ENCODE measurements at places on chromosomes 11 and 22.

- DNase-seq, result no peak
Measured at GRCh38 chr22:28906312-28906711, 22.9 kb downstream of the ZNRF3 start.

GRCh38 chr11:86627776-86628455, 44.5 kb downstream of the ME3 start:
- DNase-seq, result no peak

- DNase-seq, result no peak
Measured at GRCh38 chr11:120878781-120879180, 145.1 kb upstream of the TBCEL start.

- no peak for DNase-seq
Measured at GRCh38 chr11:9351321-9351881, 33.1 kb upstream of the IPO7 start.

GRCh38 chr11:23405350-23405937, 545.2 kb upstream of the CCDC179 start:
- DNase-seq, result no peak

- DNase-seq, result no peak
Measured at GRCh38 chr11:33769542-33769941, 4.8 kb downstream of the FBXO3 start.

GRCh38 chr11:69295995-69296889, 2.3 kb downstream of the MYEOV start:
- no peak for DNase-seq

DNA sequence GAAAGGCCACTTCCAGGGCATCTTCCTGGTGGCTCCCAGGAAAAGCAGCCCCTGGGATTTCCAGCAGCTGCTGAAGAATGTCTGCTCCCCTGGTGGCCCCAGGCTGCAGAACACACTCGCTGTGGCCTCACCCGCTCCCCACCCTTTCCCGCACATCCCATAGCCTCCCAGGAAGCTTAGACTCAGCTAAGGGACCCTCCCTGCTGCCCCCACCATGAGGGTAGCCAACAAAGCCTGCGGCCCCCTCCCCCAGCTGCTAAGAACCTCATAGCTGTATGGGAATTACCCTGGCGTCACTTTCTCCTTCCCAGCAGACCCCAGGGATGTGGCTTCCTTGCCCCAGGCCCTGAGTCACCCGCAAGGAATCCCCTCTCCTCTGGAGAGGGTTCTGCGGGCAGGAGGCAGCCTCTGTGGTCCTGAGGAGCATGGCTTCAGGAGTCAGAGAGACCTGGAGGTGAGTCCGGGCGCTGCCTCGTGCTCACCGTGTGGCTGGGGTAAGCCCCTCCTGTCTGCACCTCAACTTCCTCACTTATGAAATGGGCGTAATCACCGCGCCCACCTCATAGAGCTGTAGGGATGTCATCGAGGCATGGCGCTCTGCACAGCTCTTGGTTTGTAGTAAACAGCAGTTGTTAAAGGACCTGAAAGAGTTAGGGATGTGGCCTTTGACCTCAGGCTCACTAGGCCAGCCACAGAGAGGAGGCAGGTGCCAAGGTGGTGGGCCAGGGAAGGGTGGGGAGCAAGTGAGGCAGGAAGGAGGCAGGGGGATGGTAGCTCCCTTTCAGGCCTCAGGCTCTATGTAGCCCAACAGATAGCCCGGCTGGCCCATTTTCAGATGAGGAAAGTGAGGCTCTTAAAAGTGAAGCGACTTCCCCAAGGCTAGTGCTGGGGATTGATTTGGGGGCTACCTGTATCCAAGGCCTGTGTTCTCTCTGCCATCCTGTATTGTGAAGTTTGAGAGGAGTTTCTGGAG, 71.2 kb downstream of the LRRC32 start:
- no peak for DNase-seq

DNA sequence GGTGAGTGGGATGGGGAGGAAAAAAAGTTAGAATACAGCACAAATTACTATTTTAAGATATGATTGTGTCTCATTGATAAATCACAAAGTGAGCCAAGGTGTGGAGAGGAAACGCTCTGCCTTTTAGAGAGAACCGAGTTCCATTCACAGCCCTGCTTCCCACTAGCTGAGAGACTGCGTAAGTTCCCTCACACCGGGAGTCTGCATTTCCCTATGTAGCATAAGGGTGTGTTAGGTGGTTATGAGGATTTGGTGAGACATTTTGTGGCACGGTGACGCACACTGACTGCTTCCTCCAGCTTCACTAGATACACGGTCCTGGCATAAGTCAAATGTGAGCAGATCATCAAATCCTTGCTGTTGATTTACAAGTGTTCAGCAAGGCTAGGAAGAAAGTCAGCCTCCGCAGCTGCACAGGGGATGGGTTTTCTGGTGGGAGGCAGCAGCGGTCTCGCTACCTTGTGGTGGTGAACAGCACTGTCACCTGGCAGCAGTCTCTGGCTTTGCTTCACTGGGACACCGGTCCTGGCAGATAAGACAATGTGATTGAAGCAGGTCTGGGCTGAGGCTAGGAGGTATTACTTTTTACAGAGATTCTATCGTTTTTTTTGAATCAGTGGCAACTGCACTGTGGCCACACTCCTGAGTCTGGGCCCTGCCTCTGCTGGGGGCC, 312.2 kb upstream of the B3GAT1 start:
- no peak for DNase-seq

GRCh38 chr11:72088076-72088808, 7.6 kb downstream of the LRRC51 start:
- no peak for DNase-seq

- no peak for DNase-seq
Measured at GRCh38 chr11:67491276-67492068, 8.6 kb downstream of the AIP start.

DNA sequence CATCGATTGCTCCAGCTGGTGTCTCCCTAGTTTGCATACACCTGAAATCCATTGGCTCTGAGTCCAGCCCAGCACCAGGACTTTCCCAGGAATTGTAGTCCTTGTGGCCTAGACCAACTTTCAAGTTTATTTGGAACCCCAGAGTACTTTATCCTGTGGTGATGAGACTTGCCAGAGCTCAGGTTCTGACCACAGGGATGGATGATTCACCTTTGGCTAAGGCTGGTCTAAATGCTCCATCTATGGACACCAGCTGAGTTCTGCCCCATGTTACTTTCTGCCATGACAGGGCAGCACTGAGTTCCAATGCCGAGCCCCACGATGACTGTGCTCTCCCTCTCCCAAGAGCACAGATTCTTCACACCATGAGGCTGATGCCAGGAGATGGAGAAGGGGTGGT, 17.3 kb upstream of the INSC start:
- no peak for DNase-seq

- no peak for DNase-seq
Measured at GRCh38 chr11:128210148-128210940, 377.0 kb downstream of the ETS1 start.

GRCh38 chr22:48442663-48443062, 1385.0 kb downstream of the BRD1 start:
- DNase-seq, result no peak

- no peak for DNase-seq
Measured at GRCh38 chr11:12543596-12544415, 130.4 kb upstream of the TEAD1 start.

GRCh38 chr11:24934733-24935439, 438.0 kb downstream of the LUZP2 start:
- no peak for DNase-seq

DNA sequence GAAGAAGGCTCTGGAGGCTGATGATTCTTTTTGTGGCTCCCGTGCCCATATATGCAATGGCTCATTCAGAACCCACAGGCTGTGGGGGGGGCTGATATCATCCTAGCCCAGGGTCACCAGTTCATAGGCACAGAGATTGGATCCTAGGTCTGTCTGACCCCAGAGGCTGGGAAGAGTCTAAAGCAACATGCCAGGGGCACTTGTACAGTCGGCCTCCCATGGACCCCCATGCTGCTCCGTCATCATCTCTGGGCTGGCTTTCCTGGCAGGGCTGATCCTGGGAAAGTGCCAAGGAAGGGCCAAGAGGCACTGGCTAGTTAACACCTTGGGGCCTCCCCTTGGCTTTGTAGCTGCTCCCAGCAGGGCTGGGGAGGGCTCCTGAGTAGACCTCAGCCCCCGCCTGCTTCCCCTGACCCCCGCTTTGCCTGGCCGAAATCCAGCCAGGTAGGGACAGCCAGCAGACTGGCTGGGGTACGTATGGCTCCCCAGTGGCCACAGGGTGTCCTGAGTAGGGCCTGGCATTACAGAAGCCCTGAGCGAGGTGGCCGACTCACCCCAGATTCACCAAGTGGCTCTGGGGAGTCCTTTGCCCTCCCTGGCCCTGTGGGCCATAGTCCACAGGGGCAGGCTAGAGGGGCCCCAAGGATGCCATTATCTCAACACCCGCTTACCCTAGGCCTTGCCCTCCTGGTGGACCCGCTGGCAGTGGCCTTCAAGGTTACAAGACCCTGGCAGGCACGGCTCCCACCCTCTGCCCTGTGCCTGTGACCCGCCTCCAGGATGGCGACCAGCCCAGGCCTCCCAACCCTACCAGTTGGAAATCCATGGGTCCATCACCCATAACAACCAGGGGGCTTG, 22.5 kb downstream of the FADS3 start:
- no peak for DNase-seq

DNA sequence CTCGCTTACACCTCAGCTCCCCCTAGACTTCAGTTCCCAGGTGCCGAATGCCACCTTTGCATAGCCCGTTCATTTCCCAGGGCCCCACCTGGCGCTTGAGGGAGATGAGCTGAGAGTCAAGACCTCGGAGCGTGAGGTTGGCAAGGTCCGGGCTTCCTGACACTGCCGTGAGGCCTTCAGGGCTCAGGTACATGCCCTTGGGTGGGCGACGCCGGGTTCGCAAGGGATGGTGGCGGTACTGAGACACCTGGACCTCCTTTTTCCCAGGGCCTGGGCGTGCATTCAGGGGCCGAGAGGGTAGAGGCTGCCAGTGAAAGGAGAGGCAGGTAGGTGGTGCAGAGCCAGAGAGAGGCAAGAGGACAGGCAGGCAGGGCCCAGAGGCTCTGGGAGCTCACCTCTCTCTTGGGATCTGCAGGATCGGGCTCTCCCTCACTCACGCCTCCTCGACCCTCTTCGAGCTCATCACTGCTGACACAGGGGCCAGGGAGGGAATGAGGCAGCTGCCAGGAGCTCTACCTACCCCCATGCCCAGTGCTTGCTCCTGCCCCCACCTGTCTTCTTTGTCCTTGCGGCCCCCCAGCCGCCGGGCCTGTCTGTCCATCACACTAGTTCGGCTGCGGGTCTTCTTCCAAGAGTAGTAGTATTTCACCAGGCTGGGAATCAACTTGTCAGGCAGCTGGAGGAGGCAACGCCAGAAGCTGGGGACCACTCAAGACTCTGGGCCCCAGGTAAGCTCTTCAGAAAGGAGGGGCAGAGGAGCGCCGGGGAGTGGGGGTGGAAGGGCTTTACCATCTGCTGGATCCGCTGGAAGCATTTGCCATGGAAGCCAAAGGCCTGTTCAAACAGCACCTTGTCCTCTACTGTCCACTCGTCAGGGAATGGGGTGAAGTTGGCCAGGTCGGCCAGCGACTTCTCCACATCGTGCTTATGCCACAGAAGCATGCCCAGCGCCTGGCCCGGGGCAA, 2.8 kb downstream of the RCOR2 start:
- no peak for DNase-seq

- no peak for DNase-seq
Measured at GRCh38 chr11:106012744-106013143, 9.3 kb downstream of the MSANTD4 start.

- DNase-seq, result no peak
Measured at GRCh38 chr11:105073456-105074165, 28.5 kb upstream of the CARD16 start.

DNA sequence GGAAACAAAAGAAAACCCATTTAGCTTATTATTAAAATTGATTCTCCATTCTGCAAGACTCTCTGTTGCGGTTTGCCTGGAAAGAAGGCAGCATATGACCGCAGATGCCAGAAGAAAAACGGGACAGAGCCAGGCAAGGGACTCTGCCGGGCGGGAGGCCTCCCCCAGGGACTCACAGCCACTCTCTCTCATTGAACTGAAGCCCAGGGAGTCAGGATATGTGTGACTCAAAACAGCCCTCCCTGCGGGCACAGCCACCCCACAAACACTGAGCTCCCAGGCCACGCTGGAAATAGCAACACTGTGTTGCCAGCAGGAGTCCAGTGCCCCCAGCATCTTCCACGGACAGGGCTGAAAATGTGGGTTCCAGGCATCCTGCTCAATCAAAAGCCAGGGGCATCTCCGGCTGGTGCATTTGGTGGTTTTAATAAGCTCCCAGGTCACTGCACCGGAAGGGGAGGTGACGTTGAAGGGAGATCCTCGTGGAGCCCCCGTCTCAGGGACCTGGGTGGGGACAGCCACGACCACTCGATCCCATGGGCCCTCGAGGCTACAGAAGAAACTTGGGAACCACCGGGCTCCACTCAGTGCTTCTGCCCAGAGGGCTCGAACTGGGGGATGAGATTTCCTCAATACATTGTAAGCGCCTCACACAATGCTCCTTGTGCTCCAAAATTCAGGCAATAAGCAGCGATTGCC, 624.5 kb downstream of the TBC1D22A start:
- DNase-seq, result no peak

GRCh38 chr11:99766811-99767210, 746.1 kb downstream of the CNTN5 start:
- no peak for DNase-seq

GRCh38 chr11:18575361-18575760, 13.2 kb downstream of the UEVLD start:
- no peak for DNase-seq

GRCh38 chr11:94641167-94641761, 74.1 kb downstream of the PIWIL4 start:
- DNase-seq, result no peak

DNA sequence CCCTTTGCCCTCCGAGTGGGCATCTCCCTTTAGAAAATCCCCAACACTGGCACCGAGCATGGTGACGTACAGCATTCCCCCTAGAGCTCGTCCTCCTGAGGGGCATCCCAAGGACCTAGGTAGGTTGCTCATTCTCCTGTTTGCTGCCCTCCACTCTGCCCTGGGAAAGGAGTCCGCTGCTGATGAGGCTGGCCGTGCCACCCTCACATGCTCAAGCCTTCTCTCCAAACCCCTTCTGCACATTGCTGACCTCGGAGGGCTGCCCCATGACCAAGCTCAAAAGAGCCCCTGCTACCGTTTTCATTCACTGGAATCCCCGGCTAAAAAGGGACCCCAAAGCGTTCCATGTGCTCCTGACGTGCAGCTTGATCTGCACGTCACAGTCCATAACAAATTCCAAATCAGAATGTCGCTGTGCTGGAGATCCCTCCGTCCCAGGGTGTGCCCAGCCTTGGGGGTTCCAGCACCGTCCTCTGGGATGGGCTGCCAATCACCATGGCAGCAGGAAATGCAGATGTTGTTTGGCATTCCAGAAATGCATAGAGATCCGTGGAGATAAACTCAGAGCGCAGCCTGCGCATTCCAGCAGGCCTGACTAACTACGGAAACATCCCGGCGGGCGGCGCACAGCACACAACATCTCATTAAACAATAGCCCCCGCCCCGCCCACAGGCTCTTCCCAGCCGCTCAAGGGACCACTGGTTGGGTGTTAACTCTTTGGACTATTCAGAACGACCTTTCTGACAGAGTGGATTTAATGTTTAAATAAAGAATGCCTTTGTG, 26.3 kb upstream of the GNB1L start:
- DNase-seq, result no peak

- no peak for DNase-seq
Measured at GRCh38 chr22:31647523-31648320, 14.3 kb downstream of the PISD start.
